NCI-H2081 (cell line): ENCODE measurements at places on chromosomes 11 and 22.

DNA sequence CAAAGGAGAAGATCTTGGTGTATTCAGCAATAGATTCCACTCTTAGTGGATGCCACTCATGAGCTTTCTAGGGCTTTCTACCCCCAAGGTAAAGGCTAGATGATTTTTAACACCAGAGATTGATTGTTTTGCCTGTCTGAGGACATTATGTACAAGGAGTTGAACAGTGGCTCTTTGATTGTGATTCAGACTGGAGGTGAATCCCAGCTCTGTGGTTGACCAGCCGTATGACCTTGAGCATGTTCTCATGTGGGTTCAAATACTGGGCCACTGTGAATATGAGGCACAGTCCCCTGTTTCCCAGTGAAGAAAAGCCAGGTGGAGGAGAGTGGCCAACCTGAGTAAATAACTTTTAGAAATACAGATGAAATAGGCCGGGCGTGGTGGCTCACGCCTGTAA lies 24.0 kb upstream of the PARVB start:
- no peak for DNase-seq

GRCh38 chr11:98059488-98059887 lies 961.3 kb upstream of the CNTN5 start:
- DNase-seq = no peak

GRCh38 chr11:16791191-16791961 lies 52.9 kb downstream of the C11orf58 start:
- no peak for DNase-seq

- DNase-seq = no peak
These were observed 68.5 kb upstream of the PITPNB start for GRCh38 chr22:27987557-27987956.

DNA sequence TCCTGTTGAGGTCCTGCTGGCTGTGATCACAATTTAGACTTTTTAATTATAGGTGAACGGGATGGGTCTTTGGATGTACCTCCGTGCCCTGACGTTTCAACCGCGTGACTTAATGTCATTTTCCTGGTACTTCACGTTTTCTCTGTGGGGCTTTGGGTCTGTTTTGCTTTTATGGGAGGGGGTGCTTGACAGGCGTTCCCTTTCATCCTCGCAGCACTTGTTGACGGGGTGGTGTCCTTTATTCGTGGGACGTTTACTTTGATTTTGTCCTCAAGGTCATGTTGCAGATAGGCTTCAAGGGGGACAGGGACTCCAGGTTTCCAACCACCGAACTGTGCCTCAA lies 994 bp downstream of the PPP6R3 start:
- DNase-seq = no peak

GRCh38 chr22:27278946-27279345 lies 522.6 kb downstream of the MN1 start:
- no peak for DNase-seq

GRCh38 chr11:68983801-68984200 lies 3.0 kb upstream of the MRGPRD start:
- DNase-seq = no peak

- DNase-seq = no peak
These were observed 24.6 kb downstream of the MRGPRD start for GRCh38 chr11:68956142-68956541.

- DNase-seq = no peak
These were observed 134.8 kb downstream of the LARGE1 start for GRCh38 chr22:33785283-33785968.

GRCh38 chr11:123052901-123053721 lies 8.8 kb downstream of the HSPA8 start:
- DNase-seq = no peak

GRCh38 chr11:79363861-79364378 lies 76.9 kb downstream of the TENM4 start:
- no peak for DNase-seq

DNA sequence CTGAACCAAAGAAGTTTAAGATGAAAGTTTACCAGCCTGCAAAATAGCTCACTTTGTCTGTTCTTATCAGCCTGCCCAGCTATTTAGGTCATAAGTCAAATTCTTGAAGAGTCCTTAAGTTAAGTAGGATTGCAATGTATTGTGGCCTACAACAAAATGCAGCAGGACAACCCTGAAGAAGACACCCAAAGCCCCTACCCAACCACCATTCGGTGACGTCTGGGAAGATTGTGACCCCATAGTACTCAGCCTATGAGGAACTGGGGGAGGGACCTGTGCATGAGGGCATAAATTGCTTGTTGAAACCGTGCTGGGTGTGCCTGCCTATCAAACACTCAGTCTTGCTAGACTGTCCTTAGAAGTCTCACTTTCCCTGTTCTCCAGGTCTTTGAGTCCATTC lies 50.5 kb upstream of the FDX1 start:
- no peak for DNase-seq

GRCh38 chr11:43397251-43397650 lies 38.5 kb downstream of the TTC17 start:
- DNase-seq = no peak

DNA sequence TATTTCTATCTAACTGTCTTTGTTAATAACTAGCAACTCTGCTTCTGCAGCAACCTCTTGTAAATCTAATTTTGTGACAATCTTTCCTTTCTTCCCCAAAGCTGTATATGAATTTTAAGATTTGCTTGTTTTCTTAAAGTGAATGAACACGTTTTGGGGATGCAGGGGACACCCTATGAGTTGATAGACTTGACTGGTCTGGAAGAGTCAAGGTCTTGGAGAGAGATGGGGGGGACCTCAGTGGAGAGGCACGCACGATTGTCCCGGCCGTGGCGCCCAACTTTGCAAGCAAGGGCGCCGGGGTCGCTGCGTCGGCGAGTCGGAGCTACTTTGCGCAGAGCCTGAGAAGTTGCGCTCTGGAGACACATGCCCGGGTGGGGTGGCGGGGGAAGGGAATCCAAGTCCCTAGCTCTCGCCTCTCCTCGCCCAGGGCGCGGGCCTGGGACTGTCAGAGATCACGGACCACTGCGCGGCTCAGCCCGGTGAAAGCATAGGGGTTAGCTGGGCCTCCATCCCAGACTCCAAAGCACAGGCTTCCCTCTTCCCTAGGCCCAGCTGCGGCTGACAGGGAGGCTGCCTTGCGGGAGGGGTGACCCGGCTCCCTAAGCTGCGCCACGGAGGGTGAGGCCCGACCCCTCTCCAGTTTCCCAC lies 854 bp downstream of the ABCC8 start:
- DNase-seq = no peak

DNA sequence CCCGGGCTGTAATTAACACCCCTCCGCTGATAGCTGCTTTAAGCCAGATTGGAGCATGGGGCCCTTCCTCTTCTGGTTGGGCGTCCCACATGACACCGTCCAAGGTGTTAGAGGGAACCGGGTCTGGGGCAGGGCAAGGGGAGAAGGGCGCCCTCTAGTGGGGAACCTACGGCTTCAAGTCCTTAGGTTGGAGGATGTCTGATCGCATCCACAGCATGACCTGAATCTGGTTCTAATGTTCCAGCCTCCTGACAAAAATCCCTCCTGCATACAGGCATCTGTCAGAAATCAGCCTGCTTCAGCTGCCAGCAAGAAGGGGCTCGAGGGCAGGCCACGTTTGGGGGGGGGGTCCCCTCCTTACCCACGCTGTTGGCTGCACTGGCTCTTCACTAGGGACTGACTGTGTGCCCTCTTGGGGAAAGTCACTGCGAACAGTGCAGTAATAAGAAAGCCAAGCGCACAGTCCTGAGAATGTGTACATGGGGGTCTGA lies 94.2 kb upstream of the TBCEL start:
- peak; percentile 38 for DNase-seq

DNA sequence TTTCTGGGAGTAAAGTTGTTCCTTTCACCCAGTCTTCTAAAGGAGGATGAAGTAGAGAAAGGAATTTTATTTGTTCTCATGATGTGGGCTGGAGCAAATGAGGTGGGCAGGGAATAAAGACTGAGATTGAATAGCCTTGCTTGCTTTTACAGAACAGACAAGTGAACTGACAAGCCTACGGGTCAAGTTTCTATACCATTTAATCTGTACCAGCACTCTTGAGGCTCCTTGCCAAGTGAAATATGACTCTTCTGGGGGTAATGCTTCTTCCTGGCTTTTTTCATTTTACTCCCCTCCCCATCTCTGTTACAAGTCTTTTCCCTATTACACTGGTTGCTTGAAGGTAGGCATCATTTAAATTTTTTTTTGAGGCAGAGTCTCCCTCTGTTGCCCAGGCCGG lies 54.8 kb downstream of the CSTPP1 start:
- DNase-seq = no peak

DNA sequence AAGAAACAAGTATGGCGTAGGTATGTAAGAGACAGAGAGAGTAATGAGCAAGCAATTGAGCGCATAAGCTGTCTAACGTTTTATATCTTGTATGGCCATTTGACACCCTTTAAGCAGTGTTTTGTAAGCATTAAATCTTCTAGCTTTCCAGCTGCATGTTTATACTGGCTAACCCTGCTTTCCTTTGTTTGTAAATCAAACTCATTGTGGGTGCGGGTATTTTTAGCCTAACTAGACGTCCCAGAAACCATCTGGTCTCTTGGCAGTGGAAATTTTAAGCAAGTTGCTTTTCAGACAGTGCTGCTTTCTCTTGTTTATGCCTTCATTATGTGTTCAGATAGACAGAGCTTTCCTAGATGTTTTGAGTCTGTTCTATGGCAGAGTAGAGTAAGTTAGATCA lies 73.5 kb downstream of the RNF169 start:
- no peak for DNase-seq
